Kidney capillary endothelial cell (primary cell): ENCODE measurements at places on chromosomes 12 and 14.

GRCh38 chr14:53741479-53742232, 215.0 kb downstream of the BMP4 start:
- DNase-seq: no peak

GRCh38 chr12:128557231-128557630, 266.5 kb downstream of the SLC15A4 start:
- DNase-seq: no peak

- no peak for DNase-seq
These were observed 86.6 kb upstream of the OTX2 start for GRCh38 chr14:56896922-56897321.

DNA sequence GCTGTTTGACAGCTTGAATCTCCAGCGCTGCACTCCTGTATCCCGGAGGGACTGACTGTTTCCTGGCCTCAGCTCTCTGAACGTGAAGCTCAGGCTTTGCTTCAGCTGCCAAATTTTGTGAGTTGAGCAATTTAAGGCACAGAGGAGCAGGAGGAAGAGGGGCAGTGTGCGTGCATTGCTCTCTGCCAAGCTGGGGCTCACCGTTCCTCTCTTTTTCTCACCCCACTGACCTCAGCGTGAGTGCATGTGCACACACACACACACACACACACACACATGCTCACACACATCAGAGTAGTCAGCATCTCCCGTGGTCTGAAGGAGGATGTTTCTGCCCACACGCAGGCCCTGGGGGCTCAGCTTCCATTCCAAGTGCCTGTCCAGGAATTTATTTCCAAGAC, 27.8 kb upstream of the BDKRB2 start:
- no peak for DNase-seq

DNA sequence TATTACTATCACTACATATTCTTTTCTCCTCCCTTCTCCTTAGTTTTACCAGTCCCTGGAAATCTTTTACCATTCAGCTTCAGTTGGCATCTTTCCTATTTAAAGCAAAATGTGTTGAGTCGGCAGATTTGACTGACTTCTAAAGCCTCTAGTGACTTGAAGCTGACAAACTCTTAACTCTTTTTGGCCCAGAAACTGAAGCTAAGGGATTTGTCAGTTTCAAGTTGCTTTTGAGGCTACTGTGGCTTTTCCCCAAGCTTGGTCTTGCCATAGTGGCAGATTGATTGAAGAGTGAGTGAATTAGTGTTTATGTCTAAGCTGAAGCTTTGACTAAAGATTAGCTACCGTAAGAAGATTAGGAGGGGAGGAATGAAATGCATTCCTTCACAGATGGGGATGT, 104.0 kb downstream of the ETNK1 start:
- no peak for DNase-seq

DNA sequence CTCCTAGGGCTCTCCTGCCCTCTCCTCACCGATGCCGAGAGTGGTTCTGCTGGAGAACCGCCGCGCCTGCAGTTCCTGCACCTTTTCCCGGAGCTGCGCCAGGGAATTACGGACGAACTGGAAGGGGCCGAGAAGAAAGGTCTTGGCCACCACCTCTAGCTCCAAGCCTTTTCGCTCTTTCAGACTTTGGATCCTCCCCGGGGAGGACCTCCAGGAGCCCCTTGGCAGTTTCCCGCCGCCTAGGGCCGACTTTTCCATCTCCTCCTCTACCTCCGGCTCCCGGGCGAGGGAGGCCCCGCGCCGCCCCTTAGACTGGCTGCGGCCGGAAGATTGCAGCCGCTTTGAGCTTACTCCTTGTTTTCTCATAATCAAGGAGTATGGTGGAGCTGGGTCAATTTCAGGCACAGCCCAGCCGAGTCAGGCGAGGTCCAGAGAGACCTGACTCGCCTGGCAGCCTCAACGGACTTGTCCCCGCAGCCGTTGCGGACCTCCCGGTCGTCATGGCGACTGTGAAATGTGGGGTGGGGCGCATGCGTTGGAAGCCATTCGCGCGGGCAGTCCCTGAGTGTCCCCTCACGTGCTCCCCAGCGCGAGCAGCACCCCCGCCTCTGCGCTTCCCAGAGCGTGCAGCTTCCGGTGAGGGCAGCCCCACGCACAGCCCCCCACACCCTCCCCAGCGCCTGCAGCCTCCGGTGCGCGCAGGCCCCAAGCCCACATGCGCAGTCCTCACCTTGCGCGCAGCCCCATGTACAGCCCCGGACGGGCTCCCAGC, at the start of gene DPY19L2:
TSS of gene DPY19L2 (minus strand) at position 466 of the 772 bp plus-strand sequence. CDS start at position 366, 100 bp downstream.
- peak; percentile 7 for DNase-seq

DNA sequence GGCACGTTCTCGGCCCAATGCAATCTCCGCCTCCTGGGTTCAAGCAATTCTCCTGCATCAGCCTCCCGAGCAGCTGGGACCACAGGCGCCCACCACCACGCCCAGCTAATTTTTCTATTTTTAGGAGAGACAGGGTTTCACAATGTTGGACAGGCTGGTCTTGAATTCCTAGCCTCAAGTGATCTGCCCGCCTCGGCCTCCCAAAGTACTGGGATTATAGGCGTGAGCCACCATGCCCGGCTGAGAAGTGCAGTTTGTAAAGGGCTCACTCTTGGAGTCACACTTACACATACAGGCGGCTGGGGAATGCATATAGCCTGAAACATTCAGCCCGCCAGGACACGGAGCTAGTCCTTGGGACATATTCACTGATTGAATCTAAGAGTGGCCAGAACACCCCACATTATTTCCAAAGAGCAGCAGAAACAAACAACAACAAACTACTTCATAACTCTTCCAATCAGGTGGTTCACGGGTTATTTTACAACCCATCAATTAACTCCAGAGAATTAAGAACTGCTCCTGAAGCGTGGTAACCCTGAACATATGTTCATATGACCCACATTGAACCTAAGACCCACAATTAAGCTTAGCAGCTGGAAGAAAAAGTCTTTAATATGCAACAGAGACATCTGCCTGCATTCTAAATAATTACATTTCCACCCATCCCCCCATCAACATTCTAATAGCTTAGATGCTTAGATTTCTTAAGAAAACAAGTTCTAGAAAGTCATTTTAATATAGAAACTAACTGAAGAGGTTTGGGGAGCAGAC, 49.2 kb downstream of the SSH1 start:
- no peak for DNase-seq

GRCh38 chr12:26017484-26018211, 59.2 kb downstream of the RASSF8 start:
- peak; percentile 62 for DNase-seq

DNA sequence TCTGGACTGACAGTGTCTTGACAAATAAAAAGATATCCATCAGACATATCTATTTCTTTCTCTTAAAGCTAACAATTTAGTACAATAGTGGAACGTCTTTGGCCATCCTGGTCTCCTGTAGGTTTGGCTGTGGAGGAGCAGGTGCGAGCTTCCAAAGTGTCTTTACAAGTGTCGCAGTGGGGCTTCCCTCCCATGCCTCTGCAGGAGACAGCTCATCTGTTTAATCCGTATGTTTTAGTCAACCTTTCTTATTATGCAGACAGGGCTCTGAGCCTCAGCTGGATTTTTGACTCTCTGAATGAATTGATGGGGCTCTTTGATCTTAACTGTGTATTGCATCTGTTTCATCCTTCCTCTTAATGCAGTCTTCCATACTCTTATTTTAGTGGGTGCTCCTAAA, 57.5 kb downstream of the RMST start:
- DNase-seq: no peak

DNA sequence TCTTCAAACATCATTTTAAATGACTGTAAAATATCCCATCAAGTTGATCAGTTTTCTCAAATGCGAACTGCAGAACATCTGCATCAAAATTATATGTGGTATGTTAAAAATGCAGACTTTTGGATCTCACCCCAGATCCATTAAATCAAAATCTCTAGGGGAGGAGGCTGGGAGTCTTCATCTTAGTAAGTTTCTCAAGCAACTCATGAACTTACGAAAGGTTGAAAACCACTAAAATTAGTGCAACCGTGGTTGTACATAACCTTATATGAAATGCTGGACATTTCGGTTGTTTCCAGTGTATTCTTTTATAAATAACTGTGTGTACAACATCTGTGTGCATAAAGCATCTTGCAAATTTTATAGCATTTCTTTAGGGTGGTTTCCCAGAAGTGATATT, 39.2 kb downstream of the ZFP36L1 start:
- no peak for DNase-seq

GRCh38 chr12:82609234-82609914, 77.3 kb upstream of the TMTC2 start:
- no peak for DNase-seq

DNA sequence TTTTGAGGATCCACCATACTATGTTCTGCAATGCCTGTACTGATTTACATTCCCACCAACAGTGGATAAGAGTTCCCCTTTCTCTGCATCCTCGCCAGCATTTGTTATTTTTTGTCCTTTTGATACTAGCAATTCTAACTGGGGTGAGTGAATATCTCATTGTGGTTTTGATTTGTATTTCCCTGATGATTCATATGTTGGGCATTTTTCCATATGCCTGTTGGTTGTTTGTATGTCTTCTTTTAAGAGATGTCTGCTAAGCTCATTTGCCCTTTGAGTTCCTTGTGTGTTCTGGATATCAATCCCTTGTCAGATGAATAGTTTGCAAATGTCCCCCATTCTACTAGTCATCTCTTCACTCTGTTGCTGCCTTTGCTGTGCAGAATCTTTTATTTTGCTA, 49.0 kb upstream of the MSRB3 start:
- DNase-seq: peak; percentile 46

- no peak for DNase-seq
These were observed 56.5 kb upstream of the BCAT1 start for GRCh38 chr12:25005376-25005775.

- DNase-seq: no peak
These were observed 44.3 kb downstream of the TMTC1 start for GRCh38 chr12:29739279-29739991.

- DNase-seq: no peak
These were observed 211.0 kb upstream of the FAR2 start for GRCh38 chr12:28938056-28938455.

DNA sequence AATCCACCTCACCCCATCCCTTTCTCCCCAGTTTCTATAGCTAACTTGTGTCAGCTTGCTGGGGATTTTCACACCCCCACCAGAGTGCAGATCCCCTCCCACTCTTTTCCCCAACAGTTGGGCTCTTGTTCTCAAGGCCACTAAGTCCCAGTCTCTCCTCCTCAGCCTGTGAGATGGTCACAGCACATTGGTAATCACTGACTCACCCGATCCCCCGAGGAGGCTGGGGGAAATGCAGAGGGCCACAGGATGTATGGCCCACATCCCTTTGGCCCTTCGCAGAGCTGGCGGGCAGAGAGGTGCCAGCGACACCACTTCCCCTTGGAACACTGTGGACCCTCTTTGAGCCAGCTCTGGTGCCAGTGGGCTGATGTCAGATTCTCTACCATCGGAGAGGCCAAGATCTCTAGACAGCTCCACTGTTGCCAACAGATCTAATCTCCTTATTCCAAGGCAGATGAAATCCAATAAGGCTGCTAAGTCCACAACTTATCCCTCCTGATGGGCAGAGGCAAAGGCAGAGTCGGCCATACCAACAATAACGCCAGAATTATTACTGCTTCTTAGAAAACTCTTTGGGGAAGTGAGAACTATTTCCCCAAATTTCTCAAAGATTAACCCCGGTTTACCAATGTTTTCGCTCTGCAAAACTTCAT, 1.6 kb downstream of the FMNL3 start:
- DNase-seq: peak; percentile 94

GRCh38 chr14:104334424-104335161, 196.2 kb downstream of the KIF26A start:
- DNase-seq: no peak

- no peak for DNase-seq
These were observed 931 bp upstream of the MYF5 start for GRCh38 chr12:80715713-80716249.

DNA sequence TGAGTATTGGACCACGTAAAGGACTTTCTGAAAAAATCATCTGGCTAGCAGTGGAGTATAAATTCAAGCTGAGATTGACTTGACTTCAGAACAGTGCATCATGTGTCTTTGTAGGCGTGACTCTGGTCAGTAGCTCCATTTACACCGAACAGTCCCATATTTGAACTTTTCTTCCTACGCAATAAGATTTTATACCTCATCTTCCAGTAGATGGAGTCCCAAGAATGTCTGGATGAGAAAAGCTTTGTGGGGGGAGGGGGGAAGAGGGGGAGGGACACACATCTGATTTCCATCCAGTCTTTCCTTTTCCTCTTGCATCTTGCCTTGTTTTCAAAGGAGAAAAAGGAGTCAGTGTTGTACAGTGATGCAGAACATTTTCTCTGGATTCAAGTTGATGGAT, 241.0 kb downstream of the EMP1 start:
- DNase-seq: no peak
